H54 (cell line): ENCODE measurements at places on chromosomes 16 and 17.

GRCh38 chr17:50848039-50848438 is 12.7 kb downstream of the WFIKKN2 start:
- DNase-seq, result no peak

DNA sequence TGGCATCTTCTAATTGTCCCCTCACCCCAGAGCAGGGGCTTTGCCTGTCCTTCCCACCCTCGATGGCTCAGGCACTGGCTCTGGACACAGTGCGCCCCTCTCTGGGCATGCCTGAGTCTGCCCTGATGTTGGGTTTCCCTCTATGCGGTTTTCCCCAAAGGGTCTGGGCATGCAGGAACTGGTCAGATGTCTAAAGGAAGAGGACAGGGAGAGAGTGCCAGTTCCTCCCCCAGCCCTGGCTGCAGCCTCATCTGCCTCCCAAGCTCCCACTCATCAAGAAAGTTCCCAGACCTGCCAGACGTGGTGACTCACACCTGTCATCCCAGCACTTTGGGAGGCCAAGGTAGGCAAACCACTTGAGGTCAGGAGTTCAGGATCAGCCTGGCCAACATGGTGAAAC is 41.3 kb upstream of the PABPN1L start:
- peak; percentile 60 for DNase-seq

GRCh38 chr17:79985943-79986391 is 49.7 kb downstream of the TBC1D16 start:
- DNase-seq, result no peak

- no peak for DNase-seq
Observed at GRCh38 chr16:22784690-22785214, 29.2 kb upstream of the HS3ST2 start.

GRCh38 chr17:34391241-34391640 is 28.2 kb upstream of the CCL1 start:
- no peak for DNase-seq

GRCh38 chr17:62704381-62704971 is 77.0 kb downstream of the MRC2 start:
- no peak for DNase-seq

- DNase-seq, result no peak
Observed at GRCh38 chr17:54971147-54971546, 2.6 kb downstream of the STXBP4 start.

DNA sequence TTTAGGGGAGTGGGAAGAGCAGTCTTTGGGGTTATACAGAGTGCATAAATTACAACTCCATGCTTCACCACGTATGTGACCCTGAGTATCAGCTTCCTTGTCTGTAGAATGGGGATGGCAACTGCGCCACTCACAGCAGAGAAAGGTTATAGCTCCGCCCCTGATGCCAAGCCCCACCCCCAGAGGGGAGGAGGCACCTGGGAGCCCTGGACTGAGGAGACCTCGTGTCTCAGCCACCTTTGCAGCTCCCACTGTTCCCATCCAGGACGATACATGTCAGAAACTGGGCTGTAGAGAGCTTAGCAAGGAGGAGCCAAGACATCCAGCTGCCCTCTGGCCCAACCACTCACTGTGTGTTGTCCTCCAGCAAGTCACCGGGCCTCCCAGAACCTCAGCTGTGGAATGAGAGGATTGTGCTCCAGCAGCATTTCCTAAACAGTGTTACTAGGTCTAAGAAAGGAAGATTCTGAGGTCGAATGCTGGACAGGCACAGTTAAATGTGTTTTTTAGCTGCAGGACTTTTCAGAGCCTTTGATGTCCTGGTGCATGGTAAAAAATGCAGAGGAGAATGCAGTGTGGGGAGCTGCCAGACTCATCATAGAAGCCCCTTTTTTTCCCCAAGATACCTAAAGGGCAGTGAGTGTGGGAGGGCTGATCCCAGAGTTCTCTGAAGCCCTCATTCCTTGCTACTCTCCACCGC is 49.4 kb downstream of the BEAN1 start:
- peak; percentile 38 for DNase-seq

DNA sequence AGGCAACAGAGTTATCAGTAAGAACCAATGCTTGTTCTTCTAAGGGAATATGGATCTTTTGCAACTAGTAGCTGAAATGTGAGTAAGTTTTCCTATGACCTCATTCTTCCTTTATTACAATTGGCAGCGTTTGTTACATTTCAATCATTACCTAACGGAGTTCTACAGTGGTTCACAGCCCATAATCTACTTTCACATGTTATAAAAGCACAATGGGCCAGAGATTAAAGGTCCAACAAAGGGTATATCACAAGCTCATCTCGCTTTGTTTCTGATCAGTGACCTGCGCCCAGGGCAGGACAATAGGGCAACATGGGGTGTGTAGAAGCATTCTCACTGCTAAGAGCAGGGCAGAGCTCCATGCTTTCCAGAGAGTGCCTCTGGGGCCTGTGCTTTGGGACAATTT is 279.9 kb upstream of the DYNLRB2 start:
- no peak for DNase-seq

GRCh38 chr17:73163043-73163442 is 1.8 kb upstream of the SSTR2 start:
- DNase-seq, result no peak

GRCh38 chr17:67441052-67441895 is 64.2 kb downstream of the PITPNC1 start:
- peak; percentile 42 for DNase-seq

DNA sequence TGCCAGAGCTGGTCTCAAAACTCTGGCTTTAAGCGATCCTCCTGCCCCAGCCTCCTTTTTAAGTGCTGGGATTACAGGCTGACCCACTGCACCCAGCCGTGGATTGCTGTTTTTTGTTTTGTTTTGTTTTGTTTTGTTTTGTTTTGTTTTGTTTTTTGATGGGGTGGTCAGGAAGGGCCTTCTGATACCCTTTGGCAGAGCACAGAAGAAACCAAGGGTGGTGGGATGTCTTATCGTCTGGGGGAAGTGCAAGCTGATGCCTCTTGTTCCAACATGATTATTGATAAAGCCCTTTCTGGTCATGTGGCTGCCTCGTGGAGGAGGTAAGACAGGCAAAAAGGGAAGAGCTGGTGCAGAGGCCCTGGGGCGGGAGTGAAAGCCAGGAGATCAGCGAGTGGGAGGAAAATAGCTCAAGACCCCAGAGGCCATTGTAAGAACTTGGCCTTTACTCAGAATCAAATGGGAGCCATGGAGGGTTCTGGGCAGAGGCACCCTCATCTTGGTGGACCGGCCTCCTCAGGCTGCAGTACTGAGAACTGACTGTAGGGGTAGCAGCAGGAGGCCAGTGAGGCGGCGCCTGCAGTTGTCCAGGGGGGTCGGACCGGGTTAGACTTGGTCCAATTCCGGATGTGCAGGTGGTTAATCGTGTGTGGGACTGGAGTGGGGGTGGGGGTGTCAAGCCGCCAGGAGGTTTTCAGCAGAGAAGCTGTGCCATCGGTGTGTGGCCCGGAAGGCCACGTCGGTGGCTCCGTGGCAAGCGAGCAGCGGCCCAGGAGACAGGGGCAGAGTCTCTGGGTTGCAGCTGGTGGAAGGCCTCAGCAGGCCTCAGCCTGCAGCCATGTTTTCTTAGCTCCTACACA is 84.4 kb upstream of the GSE1 start:
- DNase-seq, result no peak

GRCh38 chr17:8954339-8954738 is 11.2 kb downstream of the PIK3R5 start:
- no peak for DNase-seq

GRCh38 chr17:71183066-71183660 is 937.7 kb upstream of the SOX9 start:
- DNase-seq, result no peak

- DNase-seq, result no peak
Observed at GRCh38 chr16:19119564-19119963, 5.8 kb downstream of the ITPRIPL2 start.

DNA sequence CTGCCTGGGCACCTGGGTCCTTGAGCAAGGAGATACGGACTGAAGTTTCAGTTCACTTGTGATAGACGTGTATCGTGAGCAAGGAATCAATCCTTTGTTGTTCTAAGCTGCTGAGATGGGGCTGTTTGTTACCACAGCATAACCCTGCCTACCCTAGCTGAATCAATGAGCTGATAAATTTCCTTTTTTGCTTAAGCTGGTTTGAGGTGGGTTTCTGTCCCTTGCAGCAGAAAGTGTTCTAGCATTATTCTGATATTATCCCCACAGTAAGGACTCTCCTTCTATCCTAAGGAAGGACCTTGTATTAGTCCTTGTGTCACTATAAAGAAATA is 51.5 kb downstream of the IL21R start:
- DNase-seq, result no peak

- no peak for DNase-seq
Observed at GRCh38 chr17:45347444-45347843, 30.6 kb upstream of the MAP3K14 start.

DNA sequence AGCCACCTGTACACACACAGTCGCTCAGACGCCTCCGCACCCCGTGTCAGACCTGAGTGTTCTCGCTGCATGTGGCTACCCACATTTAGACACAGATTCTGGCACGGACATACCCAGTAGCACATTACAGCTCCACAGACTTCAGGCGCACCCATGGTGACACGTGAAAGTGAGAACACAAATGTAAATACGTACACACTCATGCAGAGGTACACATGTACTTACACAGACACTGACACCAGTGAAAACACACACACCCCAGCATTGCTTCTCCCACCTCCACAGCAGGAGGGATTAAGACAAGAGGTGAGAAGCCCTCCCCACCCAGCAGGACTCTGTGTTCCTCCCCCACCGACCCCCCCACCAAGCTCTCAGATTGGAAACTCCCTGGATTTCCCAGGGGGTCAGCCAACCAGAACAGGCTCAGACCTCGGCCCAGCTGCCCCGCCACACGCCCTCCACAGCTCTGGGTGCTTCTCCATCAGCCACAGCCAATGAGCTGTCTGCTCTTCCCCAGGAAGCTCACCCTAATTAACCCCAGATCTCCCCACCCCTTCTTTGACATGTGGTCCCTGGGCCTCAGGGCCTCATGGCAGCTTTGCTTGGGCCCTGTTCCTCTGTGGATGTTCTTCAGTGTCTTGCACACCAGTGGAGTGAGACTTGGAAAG is 5.3 kb upstream of the FOXN1 start:
- DNase-seq, result no peak

DNA sequence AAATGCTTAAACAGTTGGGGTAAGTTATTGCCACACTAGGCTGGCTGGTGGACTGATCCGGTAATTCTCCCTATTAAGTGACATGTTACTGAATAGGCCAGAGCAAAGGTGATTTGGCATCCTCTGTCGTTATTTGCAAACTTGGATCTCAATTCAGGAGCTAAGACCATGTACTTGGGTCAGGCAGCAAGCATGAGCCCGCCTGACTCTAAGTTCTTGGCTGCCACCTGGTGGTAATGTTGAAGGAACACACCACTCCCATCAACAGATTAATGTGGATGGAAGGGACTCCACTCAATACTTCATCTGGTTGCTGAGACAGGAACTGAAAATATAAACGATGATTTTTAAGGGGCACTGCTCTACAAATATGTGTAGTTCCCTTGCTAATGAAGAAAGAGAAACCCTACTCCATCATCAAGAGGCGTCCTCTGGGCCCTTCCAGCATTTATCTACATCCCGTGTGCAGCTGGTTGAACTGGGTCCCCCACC is 70.8 kb downstream of the EMP2 start:
- DNase-seq, result peak; percentile 40

DNA sequence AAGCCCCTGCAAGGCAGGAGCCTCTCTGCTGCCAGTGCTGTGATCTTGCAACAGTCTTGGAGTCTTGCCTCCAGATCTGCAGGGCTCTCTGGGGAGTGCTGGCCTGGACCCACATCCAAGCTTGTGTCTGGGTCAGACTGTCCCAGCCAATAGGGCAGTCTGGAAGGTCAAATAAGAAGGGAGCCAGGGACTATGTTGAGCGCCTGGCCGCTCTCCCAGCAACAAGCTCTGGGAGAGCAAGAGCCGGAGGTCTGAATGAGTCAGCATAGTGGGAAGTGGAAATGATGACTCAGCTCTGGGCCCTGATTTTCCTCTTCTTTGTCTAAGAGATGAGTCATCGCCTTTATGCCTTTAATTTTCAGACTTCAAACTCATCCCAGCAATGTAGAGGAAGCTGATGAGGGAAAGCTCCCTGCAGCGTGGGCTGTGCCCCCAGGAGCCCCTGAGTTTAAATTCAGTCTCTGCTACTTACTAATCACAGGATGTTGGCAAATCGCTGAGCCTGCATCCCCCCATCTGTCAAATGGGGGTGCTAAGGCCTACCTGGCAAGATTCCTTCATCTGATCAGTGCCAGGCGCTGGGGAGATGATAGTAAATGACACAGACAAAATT is 43.6 kb upstream of the HAPSTR1 start:
- peak; percentile 68 for DNase-seq

- DNase-seq, result no peak
Observed at GRCh38 chr17:75626496-75627038, 6.7 kb upstream of the SMIM5 start.

- no peak for DNase-seq
Observed at GRCh38 chr17:61421460-61421859, 21.8 kb downstream of the TBX2 start.

DNA sequence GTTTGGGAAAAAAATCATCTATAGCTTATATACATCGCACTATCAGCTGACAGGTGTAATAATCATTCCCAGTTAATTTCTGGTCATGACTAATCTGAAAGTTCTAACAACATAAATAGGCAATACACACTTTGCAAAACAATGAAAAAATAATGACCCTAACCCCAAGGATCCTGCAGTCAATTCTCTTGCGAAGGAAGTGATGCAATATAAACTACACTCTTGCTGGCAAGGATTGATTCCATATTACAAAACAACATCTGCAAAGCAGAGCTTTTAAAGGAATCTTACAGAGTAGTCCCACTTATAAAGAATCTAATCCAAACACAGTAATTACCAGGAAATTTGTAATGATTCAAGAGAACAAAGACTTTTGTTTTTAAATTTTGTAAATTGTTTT is 73.4 kb downstream of the MYO1D start:
- no peak for DNase-seq

GRCh38 chr16:57540387-57540786 is 2.1 kb upstream of the ADGRG5 start:
- no peak for DNase-seq

DNA sequence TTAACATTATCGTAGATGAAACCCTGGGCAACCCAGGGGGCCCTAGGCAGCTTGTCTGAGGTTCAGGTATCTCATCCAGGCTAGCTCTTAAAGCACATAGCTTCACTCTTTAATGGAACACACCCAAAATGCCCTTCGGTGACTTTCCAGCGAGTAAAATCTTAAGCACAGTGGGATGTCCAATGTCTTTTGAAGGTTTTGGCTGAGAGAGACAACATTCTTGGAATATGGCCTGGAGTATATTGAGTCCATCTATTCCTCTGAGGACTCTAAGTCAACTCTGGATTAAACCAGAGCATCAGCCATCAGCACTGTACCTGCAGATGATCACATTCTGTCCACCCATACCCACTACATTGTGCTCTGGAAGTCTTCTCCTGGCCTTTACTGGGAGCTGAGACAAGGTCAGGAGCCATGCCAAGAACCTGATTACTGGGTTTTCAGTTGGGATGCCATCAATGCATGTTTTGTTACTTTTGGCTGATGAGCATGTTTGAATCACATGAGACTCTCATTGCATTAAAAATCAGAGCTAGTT is 63.4 kb upstream of the CDH11 start:
- DNase-seq, result no peak

GRCh38 chr17:50304781-50305404 is 30.6 kb downstream of the TMEM92 start:
- DNase-seq, result no peak
